Activated gamma-delta T cell treated with Interleukin-2 at 50 U/mL for 16 hours (primary cell): ENCODE measurements at places on chromosomes 12 and 14.

DNA sequence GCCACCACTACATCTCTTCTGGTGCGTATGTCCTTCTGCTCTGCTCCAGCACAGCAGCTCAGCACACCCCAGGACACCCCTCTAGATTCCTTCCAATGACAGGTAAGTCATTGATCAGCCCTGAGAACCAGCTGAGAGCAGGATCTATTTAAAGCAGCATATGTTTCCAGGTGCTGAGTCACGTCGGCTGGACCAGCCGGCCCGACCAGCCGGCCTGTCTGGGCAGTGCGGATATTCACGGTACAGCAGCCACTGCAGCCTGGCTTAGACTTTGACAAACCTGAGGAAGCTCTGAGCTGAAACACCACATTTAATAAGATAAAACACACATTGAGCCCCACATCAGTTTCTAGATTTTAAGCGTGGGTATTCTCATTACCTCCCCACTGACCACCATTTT is 31.8 kb upstream of the RPH3A start:
- DNase-seq, result no peak

DNA sequence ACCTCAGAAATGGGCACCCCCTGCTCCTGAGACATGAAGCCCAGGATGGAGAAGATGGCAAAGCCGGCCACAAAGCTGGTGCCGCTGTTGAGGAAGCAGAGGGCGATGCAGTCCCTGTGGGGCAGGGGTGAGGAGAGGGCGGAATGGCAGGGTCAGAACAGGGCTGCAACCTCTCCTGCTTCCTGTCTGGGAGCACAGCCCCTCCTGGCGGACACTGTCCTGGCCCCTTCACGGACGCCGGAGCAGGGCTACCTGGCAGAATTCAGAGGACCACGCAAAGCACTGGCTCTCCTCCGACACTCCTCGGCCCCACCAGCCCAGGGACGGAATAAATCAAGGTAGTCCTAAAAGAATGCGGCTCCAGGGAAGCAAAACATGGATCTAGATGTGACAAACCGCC is 12.4 kb upstream of the SLC6A12 start:
- no peak for DNase-seq

DNA sequence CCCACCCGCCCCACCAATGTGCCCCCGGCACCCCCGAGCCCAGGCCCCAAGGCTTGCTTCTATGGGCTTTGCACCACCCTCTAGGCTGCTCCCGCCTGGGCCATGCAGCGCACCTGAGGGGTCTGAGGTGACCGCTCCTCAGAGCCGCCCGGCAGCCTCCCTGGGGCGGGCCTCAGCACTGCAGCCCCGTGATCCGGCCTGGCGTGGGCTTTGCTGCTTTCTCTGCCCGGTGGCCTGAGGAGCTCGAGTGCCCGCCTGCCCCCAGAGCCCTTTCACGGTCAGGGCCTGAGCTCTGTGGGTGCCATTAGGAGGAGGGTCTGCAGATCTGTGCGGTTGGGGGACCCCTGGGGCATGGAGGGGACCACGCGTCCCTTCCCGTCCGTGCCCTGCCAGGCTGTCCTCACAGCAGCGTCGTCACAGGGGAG is 6.2 kb downstream of the MTA1 start:
- no peak for DNase-seq

DNA sequence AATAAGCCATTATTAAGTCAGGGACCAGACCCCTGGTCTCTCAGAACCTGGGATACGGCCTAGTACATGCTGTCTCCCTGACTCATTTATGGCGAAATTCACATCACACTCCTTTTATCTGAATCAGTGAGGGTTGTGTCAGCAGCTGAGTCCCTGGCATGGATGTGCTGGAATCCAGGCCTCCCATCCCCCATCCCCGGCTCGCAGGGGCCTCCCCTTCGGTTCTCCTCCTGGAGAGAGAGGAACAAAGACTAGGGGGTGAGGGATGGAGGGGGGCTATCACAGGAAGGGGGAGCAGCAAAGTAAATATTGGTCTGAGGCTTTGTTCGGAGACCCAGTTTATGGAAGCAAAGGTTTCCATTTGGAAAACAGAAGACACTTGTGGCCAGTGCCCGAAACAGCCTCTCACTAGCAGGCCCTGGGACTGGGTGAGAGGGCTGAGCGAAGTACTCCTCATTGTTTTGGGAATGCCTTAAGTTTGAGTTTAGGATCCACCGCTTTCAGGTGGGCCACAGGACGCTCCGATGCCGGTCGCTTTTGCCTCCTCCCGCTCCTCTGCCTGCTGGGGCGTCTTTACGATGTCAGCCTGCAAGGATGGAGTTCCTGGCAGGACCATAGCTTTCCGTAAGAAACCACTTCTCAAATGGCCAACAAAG is 145.0 kb downstream of the PRKCH start:
- DNase-seq, result no peak

- DNase-seq, result no peak
These were observed at the start of gene LRTM2 for GRCh38 chr12:1820191-1820895. LRTM2 (plus strand) TSS chr12:1820565; CDS start chr12:1828149, 7,584 bp downstream.

GRCh38 chr12:30878024-30878423 is 48.5 kb upstream of the TSPAN11 start:
- no peak for DNase-seq

GRCh38 chr12:45981075-45981837 is 9.1 kb downstream of the SCAF11 start:
- DNase-seq, result no peak

DNA sequence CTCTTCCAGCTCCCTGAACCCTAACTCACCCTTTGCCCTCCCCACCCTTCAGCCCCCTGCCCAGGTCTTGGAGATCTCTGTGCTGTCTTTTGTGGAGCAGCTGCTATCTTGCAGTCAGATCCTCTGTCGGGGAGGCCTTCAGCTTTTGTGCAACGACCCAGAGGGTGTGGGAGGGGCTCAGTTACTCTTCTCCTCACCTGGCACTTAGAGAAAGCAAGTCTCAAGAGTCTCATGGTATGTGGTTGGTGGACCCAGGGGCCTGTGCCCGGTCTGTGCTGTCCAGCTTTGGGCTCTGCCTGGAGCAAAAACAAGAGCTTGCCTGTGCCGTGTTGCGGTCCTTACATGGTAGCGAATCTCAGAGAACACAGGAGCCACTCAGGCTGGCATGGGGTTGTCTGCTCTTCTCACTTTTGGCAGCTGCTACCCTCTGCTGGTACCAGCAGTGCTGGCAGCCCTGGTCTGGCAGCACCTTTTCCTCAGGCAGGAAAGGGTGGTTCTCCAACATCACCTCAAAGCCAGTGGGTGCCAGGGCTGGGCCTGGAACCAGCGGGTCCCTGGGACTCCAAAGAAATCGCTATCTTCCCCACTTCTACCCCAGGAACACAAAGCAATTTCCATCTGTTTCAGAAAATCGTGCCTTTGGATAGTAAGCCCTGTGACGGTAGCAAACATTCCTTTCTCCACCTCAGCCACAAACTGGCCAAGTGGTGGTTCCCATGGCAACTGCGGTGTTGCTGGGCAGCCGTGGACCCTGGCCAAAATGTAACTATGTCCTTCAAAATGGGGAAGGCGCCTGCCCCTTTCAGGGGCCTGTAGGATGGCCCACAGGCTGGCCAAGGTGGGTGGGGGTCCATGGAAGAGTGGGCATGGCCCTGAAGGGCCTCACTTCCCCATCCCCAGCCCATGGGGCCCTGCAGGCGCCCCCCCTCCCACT is 90.0 kb downstream of the RIN3 start:
- DNase-seq, result peak; percentile 50

- DNase-seq, result no peak
These were observed 16.1 kb downstream of the FGD6 start for GRCh38 chr12:95201056-95201670.

DNA sequence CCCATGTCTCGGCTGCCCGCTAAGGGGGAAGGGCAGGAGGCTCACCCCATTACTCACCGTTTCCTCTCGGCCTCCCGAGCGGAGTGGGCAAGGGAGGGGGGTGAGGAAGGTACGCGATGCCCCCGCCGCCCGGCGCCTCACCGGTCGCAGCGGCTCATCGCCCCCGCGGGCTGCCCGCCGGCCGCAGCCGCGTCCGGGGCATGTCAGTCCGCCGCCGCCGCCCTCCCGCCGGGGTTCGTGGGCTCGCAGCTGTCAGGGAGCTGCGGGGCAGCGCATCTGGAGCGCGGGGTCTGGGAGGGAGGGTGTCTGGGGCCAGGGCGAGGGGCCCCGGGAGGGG is 461 bp downstream of the SLC8A3 start:
- DNase-seq, result no peak

DNA sequence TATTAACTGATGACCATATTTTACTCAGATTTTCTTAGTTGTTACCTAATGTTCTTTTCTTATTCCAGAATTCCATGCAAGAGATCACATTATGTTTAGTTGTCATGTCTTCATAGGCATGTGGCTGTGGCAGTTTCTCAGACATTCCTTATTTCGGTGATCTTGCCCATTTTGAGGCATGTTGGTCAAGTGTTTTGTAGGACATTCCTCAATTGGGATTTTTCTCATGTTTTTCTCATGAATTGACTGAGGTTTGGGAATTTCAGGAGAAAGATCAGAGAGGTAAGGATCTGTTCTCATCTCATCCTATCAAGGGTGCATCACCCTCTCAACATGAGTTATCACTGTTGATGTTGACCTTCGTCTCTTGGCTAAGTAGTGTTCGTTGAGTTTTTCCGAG is 81.3 kb downstream of the CHST11 start:
- DNase-seq, result no peak

GRCh38 chr12:10497602-10498001 is 8.1 kb upstream of the EIF2S3B start:
- DNase-seq, result peak; percentile 66

GRCh38 chr12:30517320-30517719 is 178.3 kb downstream of the IPO8 start:
- DNase-seq, result no peak

- DNase-seq, result no peak
These were observed 4.0 kb upstream of the TESPA1 start for GRCh38 chr12:54988402-54989054.

GRCh38 chr12:97960741-97961608 is 498.4 kb downstream of the RMST start:
- DNase-seq, result no peak

DNA sequence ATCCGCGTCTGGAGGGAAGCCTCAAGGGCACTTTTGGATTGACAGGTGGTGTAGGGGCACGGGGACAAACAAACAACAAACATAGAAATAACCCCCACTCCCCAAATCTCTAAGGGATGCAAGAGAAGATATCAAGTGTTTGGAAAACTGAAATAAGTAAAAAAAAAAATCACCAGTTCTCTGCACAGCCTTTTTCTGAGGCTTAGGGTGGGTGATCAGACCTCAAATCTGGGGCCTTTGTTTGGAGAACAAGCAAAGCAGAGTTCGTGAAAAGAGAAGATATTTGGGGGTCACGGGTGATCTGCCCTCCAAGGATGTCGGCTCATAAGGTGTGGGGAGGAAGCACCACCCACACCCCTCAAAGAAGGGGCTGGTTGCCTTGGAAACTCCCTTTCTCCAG is 10.7 kb downstream of the TBX5 start:
- no peak for DNase-seq

DNA sequence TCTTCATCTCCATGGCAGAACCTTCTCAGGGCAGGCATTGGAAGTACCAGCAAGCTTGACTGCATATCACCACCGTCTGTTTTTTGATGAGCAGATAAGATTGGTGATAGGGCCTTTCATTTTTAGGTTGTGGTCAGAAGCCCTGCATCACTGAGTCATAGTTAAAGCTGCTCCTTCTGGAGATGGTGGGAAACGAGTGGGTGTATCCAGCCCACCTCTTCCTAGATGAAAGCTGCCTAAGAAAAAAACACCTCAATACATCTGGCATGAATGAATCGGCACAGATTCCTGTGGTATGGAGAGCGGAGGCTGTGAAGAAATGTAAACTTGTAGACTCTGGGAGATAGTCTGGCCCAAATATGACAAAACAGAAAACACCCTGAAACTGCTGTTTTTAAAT is 248.7 kb upstream of the EGLN3 start:
- no peak for DNase-seq

- DNase-seq, result no peak
These were observed 425.8 kb downstream of the NPAS3 start for GRCh38 chr14:33364466-33364865.

GRCh38 chr14:52063052-52063462 is 5.8 kb downstream of the NID2 start:
- DNase-seq, result no peak

- DNase-seq, result no peak
These were observed 184.7 kb downstream of the TSPAN9 start for GRCh38 chr12:3261782-3262359.

DNA sequence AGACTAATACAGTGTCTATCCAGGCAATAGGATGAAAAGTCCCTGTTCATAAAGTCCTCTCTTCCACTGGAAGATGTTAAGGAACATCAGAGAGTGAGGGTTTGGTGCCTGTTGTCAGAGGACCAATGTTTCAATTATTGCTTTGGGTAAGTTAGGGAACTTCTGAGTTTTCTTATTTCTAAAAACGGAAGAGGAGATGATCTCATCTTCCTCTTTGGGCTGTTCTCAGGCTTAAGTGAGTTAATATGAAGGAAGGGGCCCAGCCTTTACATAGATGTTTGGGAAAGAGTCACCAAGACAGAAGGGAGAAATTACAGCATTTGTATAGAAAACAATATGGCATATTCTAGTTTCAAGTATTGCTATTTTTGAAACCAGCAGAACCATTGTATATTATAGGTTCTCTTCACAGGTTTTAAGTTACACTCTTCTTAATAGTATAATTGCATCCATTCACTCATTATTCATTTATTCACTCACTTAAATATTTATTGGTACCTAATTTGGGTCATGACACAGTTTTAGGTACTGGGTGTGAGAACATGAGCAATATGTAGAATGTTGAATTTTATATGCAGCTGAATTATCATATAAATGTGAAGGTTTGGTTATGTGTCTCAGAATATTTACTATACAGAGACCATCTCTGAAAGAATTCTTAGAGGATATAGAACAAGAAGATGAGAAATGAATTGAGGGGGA is 68.5 kb upstream of the LRIG3 start:
- no peak for DNase-seq

DNA sequence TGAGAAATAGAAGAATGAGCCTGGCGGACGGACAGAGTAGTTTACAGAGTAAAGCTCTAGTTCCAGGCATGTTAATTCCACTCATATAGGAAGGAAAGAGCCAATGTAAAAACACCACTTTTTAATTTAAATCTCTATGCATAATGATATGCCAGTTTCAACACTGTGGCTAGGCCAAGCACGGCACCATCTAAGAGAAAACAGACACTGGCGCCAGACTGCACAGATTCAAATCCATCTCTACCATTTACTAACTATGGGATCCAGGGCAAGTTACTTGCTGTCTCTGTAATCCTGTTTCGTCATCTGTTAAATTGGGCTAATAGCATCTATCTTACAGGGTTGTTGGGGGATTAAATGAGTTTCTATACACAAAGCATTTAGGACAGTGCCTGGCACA is 27.5 kb downstream of the RMST start:
- DNase-seq, result no peak
